ENCODE measurements at places on chromosomes 5 and 9.

GRCh38 chr5:145982572-145983318, 46.4 kb downstream of the SH3RF2 start:
- DNase-seq, result no peak

DNA sequence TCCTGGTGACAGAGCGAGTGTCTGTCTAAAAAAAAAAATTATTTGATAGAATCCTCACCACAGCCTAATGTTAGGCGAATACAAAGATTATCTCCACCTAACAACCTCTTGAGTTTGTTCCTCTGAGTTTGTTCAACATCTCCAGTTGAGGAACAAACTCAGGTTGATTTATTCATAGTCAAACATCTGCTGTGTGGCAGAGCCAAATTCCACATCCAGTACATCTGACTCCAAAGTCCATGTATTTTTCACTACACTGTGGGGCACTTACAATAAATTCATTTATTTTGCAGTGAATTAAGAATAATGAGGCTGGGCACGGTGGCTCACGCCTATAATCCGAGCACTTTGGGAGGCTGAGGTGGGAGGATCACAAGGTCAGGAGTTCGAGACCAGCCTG, 53.3 kb downstream of the KIF24 start:
- no peak for DNase-seq

GRCh38 chr9:70485273-70485858, 70.9 kb upstream of the KLF9 start:
- DNase-seq, result no peak

- DNase-seq, result no peak
Observed at GRCh38 chr9:86926145-86926544, 21.2 kb downstream of the GAS1 start.

Data from T-helper 2 cell (primary cell).